ENCODE measurements at places on chromosomes 13 and 19. TPM values are rescaled to one million over a fixed set of nuclear protein-coding genes. Genes with fewer than 3 reads are reported as not detected.

GRCh38 chr13:91652404-91653301 is 254.2 kb downstream of the GPC5 start:
- H3K27ac ChIP-seq, result no peak overlapping the region
- no peaks in the 10 kb centered on the region for H3K4me1 ChIP-seq
- no peak for DNase-seq
- no peaks in the 10 kb centered on the region for H3K36me3 ChIP-seq
- no peak overlapping the region for H3K4me3 ChIP-seq
- no peaks in the 10 kb centered on the region for H3K27me3 ChIP-seq

DNA sequence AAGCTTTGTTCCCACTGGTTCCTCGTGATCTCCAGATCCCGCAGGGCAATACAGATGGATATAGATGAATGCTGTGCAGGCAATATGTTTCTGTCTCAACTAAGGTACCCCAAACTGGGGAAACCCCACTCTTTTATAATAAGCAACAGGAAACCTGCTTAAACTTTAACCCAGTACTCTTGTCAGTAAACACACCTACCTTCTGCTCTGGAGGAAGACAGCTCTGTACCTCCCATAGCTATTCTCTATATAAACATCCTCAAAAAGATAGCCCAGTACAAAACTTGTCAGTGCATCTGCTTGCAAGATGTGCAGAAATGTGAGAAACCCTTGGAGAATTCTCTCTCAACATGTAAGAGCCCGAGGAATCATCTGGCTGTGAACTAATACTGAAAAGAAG is 583.6 kb downstream of the OLFM4 start:
- DNase-seq, result no peak
- no peaks in the 10 kb centered on the region for H3K27me3 ChIP-seq
- H3K27ac ChIP-seq, result no peak overlapping the region
- no peaks in the 10 kb centered on the region for H3K4me1 ChIP-seq

GRCh38 chr19:10878253-10878652 is 6.9 kb downstream of the CARM1 start:
- H3K4me1 ChIP-seq, result no peaks in the 10 kb centered on the region
- no peak for DNase-seq
- H3K4me3 ChIP-seq, result no peak overlapping the region
- no peak overlapping the region for H3K27ac ChIP-seq
- H3K36me3 ChIP-seq, result no peaks in the 10 kb centered on the region

GRCh38 chr13:98346904-98347636 is 170.0 kb upstream of the RNF113B start:
- DNase-seq, result no peak
- H3K27ac ChIP-seq, result no peak overlapping the region
- no peaks in the 10 kb centered on the region for H3K27me3 ChIP-seq
- H3K4me1 ChIP-seq, result peaks cover 6% of the 10 kb centered on the region
- peaks cover 2% of the 10 kb centered on the region for H3K36me3 ChIP-seq
- H3K4me3 ChIP-seq, result no peak overlapping the region

GRCh38 chr19:41427647-41428480 is 690 bp upstream of the B3GNT8 start:
- peak overlapping the region; percentile 90 for H3K27ac ChIP-seq
- H3K4me3 ChIP-seq, result no peak overlapping the region
- H3K36me3 ChIP-seq, result peaks cover 31% of the 10 kb centered on the region
- no peaks in the 10 kb centered on the region for H3K27me3 ChIP-seq
- DNase-seq, result peak; percentile 32
- H3K4me1 ChIP-seq, result no peaks in the 10 kb centered on the region

Gene IGFLR1
- 32.3 TPM for total RNA-seq

DNA sequence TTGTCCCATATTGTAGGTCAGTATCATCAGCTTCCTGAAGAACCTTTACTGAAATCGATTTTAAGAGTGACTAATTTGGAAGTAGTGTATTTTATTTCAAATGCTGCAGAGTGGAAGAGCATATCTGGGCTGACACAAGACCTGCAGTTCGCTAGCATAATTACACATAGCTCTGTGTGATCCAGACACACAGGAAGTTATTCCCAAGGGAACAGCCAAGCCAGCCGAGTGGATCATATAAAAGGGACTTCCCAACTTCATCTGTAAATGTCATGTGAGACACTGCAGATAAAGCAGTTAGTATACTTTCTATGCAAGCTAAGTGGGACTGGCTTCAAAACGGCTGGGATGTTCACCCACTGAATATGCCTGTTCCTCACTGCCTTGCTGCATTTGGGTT is 760.4 kb downstream of the SLITRK1 start:
- H3K27me3 ChIP-seq, result no peaks in the 10 kb centered on the region
- no peak overlapping the region for H3K27ac ChIP-seq
- H3K36me3 ChIP-seq, result no peaks in the 10 kb centered on the region
- no peak for DNase-seq

Gene LGI4
- 3.5 TPM for total RNA-seq

DNA sequence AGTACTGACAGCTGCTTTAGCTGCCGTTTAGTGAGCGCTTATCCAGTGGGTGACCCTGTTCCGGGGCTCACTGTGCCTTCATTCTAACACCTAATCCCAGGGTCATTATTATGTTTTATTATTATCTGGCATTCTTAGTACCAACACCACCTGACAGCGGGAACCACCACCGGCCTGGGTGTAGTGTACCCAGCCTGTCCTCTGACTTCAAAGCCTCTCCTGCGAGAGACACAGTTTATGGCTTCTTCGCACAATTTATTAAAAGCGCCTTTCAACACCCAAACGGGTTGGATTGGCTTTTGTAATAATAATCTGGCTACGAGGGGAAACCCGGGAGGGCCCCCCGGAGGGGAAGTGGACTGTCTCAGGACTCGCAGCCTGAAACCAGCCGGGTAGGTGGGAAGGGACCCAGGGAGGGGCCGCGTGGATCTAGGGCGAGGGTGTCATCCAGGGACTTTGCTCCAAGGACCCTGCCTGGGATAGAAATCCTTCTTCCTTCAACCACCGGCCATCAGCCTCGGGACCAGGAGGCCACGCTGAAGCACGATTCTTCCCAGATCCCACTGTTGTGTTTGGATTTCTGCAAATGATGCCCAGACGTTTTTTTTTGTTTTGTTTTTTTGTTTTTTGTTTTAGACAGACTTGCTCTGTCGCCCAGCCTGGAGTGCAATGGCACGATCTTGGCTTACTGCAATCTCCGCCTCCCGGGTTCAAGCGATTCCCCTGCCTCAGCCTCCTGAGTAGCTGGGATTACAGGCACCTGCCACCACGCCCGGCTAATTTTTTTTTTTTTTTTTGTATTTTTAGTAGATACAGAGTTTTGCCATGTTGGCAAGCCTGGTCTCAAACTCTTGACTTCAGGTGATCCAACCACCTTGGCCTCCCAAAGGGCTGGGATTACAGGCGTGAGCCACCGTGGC is 1.6 kb upstream of the ZBTB7A start:
- no peak overlapping the region for H3K4me3 ChIP-seq
- peaks cover 2% of the 10 kb centered on the region for H3K36me3 ChIP-seq
- peak overlapping the region; percentile 89 for H3K27ac ChIP-seq
- DNase-seq, result no peak
- H3K4me1 ChIP-seq, result peaks cover 1% of the 10 kb centered on the region

Measured in lung (tissue), 17 donors.